ENCODE measurements at places on chromosomes 3 and 15. TPM values are rescaled to one million over a fixed set of nuclear protein-coding genes. Genes with fewer than 3 reads are reported as not detected.

The BNC1 gene
- total RNA-seq = 0.16 TPM

The TMC3 gene
- total RNA-seq = 0.47 TPM

The FHIT gene
- 3.6 TPM for total RNA-seq

The P3H2 gene
- 2.8 TPM for total RNA-seq

The SLC22A14 gene
- total RNA-seq = 0.31 TPM

The MUC20 gene
- total RNA-seq = 1.9 TPM

The SLC15A2 gene
- 10.0 TPM for total RNA-seq

The CADPS gene
- total RNA-seq = 206 TPM

The SENP2 gene
- total RNA-seq = 43.5 TPM

DNA sequence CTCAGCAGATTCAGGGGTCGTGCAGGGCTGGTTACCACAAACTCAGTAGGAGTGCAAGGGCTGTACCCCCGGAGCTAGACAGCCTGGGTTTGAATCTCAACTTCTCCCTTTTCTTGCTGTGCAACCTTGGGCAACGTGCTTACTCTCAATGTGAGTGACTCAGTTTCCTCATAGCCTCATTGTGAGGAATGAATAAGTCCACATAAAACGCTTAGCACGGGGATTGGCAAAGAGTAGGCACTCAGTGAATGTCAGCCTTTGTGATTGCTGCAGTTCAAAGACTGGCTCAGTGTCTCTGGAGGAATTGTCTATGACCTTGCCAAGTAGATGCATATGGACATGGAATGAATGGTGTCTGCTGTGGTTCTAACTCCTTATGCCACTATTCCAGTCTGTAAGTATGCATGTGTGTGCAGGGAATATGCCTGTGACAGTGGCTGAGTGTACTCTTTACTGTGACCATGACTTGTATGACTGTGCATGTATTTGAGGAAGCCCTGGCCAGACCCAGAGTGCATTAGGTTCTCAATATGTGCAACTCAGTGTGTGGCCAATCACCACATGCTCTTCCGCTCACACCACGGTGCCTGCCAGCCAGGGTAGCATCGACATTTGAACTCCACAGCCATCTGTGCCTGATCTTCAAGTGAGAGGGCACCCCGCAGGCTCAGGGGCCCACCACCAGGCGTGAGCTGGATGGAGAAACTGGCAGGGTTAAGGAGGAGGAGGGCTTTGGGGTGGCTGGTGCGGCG, 900 bp upstream of the HYAL3 start:
- peak; percentile 64 for DNase-seq

DNA sequence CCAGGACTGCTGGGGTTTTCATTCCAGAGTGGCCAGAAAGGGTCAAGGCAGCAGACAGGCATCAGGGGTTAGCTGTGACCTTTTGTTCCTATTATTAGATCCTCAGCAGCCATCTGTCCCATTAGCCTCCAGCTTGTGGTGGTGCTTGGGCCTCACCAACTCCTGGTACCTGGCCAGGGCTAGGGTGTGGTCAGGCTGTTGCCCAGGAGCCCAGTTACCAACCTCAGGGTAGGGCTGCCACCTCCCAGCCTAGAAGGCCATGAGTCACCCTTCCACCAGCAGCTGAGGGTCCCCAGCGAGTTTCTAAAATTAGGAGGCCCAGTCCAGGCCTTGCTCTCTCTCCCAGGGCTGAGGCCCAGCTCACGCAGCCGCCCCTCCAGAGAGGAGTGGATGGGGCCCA, 12.2 kb downstream of the TMEM43 start:
- no peak for DNase-seq

GRCh38 chr3:131658771-131659170, 156.0 kb upstream of the MRPL3 start:
- DNase-seq = no peak

GRCh38 chr3:130702985-130703384, 43.6 kb downstream of the PIK3R4 start:
- no peak for DNase-seq

GRCh38 chr3:43024181-43024885, 45.2 kb downstream of the GASK1A start:
- DNase-seq = no peak

DNA sequence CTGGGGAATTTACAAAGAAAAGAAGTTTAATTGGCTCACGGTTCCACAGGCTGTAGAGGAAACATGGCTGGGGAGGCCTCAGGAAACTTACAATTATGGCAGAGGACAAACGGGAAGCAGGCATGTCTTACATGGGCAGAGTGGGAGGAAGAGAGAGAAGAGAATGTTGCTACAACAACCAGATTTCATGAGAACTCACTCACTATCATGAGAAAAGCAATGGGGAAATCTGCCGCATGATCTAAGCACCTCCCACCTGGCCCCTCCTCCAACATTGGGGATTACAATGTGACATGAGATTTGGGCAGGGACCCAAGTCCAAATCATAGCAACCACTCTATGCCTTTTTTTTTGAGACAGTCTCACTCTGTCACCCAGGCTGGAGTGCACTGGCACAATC, 28.8 kb downstream of the PCNP start:
- DNase-seq = no peak

DNA sequence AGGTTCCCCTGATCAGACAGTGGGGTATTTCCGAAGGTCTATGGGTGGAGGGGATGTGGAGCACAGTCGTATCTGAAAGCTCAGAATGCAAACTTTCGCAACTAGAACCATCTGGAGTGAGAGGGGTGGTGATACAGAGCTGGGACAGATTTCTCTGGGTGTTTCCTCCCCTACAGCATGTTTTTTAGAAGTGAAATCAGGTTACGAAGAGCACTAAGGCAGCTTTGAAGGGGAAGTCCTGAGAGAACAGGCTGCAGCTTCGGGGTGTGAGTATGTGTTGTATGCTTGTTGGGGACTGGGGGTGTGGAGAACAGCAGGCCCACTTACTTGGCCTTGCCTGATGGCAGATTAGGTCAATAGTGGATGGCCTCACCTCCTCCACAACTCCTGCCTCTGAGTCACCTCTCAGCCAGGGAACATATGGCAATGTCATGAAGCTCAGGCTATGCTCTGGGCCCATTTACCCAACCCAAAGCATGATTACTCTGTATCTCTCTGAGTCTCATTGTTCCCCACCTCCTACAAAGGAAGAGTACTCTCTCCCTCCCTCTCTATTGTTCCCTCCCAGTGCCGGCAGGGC, 107.2 kb upstream of the RASGRP1 start:
- no peak for DNase-seq

DNA sequence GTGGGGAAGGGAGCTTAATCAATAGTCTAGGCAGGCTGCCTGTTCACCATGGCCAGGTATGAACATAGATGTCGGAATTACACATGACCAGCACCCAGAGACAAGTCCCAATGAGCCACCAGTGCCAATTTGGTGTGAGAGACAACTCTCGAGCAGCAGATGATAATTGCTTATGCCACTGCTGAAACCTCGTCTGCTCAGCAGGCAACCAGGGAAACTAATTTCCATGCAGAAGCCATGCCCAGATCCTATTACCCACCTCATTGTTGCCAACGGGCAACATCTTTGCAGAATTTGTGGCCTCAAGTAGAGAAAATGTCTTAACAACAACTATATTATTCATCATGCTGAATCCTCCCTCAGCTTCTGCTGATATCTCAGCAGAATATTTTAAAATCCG, 84.9 kb downstream of the CGGBP1 start:
- DNase-seq = no peak

DNA sequence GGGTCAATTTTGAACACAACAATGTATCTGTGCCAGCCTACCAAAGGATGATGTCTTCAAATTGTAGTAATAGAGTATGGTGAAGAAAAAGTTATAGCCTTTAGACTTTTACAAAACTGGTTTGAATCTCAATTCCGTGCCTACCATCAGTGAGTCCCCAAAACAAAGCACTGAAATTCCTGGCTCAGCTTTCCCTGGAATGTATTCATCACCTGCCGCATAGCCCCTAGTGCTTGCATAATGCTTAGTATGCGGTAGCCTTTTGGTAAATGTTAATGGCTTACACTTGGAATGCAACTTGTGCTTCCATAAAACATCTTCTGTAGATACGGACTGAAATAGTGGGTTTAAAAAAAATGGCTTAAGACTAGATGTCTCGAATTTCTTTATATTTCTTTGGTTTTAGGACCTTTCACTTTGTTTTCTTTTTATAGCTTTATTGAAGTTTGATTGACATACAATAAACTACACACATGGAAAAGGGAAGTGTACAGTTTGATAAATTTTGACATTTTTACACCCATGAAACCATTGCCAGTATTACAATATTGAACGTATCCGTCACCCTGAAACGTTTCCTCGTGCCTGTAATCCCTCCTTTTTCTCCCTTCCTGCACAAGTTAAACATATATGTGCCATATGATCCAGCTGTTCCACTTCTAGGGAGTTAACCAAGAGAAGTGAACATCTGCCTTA, 12.1 kb downstream of the SACM1L start:
- no peak for DNase-seq

DNA sequence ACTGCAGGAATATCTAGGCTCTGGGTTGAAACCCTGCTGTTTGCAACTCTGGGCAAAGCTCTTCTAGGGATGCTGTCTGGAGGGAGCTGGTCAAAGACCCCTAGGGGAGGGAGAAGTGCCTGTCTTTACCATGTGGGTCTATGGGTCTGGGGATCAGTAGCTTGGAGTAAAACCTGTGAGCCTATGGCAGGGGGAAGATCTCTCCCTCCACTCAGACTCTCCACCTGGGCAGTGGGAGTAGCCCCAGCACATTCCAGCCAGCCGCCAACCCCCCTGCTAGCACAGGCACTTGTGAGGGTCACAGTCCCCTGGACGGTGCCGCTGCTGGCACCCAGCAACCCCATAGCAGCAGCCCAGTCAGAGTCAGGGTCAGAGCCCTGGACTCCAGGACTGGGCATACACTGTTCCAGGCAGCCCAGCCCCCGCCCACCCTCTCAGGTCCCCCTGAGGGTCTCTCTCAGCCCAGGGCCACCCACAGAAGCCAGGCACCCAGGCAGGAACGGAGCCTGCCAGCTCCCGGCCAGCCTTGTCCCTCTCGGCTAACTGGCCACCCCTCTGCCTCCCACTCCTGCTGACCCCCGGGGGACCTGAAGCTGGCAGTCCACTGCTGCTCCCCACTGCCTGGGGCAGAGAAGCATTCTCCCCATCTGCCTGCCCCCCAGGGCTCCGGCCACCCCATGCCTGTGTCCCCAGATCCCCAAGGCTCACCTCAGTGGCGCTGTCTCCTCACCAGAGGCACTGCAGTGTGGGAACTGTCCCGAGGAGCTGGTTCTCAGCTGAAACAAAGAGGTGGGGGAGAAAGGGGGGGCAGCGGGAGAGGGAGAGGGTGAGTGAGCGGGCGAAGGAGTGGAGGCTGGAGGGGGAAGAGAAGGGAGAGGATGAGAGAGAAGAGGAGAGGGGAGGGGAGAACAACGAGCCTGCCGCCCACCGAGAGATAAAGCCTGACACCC, 10.8 kb downstream of the GLYCTK start:
- no peak for DNase-seq

DNA sequence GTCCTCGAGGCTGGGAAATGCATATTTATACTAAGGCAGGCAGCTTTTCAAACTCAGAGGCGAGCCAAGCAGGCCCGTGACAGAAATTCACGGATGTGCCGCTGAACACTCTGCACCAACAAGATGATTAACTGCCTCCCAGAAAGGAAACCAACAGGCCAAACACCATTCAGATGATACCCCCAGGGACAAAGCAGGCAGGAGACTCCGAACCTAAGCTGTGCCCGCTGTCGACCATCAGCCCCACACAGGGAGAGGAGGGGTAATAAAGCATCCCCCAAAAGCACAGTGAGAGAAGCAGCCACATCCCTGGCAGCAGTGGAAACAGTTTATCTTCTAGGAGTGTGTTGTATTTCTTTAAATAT, 31.8 kb downstream of the ADAMTS17 start:
- DNase-seq = no peak

DNA sequence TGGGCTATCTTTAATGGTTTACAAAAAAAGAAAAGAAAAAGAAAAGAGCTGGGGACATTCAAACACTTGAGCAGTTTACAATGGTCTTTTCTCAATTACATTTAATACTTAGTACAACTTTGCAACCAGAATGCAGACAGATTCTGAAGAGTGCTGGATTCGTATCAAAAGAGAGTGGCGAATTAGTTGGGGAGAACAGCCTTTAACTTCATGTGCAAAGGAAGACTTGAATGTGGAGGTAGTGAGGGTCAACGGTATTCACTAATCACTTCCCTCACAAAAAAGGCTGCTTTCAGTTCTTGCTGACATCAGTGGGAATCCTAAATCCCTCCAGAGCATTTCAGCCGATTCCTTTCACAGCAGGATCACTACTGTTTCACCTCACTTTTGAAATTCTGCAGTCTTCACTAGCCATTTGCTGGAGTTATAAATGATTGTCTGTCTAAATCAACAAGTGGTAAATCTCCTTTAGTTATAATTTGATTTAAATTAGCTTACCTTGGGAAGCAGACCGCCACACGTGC, 323.0 kb upstream of the SEMA6D start:
- DNase-seq = no peak

DNA sequence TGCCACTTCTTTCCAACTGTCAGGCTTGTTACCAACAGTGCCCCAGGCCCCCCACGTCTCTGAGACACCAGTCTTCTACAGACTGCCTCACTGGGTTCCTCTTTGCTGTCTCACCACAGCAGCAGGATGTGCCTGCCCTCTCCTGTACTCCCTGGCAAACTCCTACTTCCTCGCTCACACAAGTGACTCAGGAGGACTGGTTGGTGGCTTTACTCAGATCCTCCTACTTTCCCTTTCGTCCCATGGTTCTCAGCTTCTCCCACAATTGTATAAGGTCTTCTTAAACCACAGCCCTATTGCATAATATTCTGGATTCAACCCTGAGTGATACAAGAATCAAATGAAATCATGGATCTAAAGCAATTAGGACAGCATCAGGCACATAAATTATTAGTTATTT, 246.6 kb upstream of the PROK2 start:
- DNase-seq = no peak

DNA sequence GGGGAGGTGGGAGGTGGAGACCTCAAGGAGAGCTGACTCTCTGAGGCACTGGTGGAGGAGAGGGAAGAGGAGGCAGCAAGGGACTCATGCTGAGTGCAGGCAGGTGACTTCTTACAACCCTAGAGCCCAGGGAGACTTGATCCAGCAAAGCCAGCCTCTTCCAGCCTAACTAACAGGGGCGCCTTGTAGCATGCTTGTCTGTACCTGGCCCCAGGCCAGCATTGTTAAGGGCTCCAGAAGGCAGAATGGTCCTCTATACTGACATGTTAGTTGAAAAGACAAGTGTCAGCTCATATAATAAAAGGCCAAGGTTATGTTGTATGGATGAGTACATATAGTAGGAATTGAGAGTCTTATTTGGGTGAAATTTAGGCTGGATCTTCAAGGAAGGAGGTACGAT, 65.4 kb downstream of the CHDH start:
- no peak for DNase-seq

- no peak for DNase-seq
These were observed 223.3 kb downstream of the CPNE4 start for GRCh38 chr3:131811481-131811880.

GRCh38 chr15:62566248-62566647, 401.2 kb upstream of the C2CD4B start:
- no peak for DNase-seq

DNA sequence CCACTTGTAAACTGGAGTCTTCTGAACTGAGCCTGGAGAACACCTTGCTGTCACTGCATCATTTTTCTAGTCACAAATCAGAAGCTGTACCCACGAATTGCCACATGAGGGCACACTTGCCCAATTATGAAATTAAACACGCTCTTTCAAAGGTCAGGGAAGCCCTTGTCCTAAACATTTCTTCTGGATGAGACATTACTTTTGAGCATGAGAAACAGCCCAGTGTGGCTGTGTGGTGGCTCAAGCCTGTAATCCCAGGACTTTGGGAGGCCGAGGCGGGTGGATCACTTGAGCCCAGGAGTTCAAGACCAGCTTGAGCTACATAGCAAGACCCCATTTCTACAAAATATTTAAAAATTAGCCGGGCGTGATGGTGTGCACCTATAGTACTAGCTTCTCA, 27.5 kb upstream of the CFAP161 start:
- DNase-seq = no peak

- DNase-seq = no peak
These were observed 42.5 kb upstream of the ABHD10 start for GRCh38 chr3:111936191-111936841.

All from occipital lobe (tissue), 3 donors.